A172 (cell line): ENCODE measurements at places on chromosomes 5 and 9. TPM values are rescaled to one million over a fixed set of nuclear protein-coding genes. Genes with fewer than 3 reads are reported as not detected.

ANKRD31 gene
- total RNA-seq: not detected in 2 replicates

OR13C4 gene
- total RNA-seq: not detected in 2 replicates

TRIM36 gene
- total RNA-seq: 11.3 and 18.9 TPM in 2 replicates

PCDHGA5 gene
- total RNA-seq: 0.41 and 0.48 TPM in 2 replicates

AGXT2 gene
- total RNA-seq: not detected in 2 replicates

SLC6A7 gene
- total RNA-seq: not detected in 2 replicates

TPD52L3 gene
- not detected in 2 replicates for total RNA-seq

SPINK4 gene
- total RNA-seq: not detected in 2 replicates

TIGD6 gene
- total RNA-seq: 8.1 and 14.3 TPM in 2 replicates

PCDHGA3 gene
- total RNA-seq: 0.14 TPM in 1 of 2 replicates, not detected in the other

SH3RF2 gene
- 5.9 TPM in 2 replicates for total RNA-seq

ZNF883 gene
- total RNA-seq: not detected in 2 replicates

ERAP2 gene
- 91.9 and 97.0 TPM in 2 replicates for total RNA-seq

NACC2 gene
- total RNA-seq: 34.2 and 41.6 TPM in 2 replicates

CCL27 gene
- 2.2 TPM in 1 of 2 replicates, not detected in the other for total RNA-seq

OMD gene
- not detected in 2 replicates for total RNA-seq

CACNA1B gene
- total RNA-seq: not detected in 2 replicates

SAXO1 gene
- total RNA-seq: not detected in 2 replicates

GAPT gene
- total RNA-seq: not detected in 2 replicates

BTNL8 gene
- total RNA-seq: 0.71 TPM in 1 of 2 replicates, not detected in the other

INSYN2B gene
- total RNA-seq: 15.6 and 16.3 TPM in 2 replicates

GRHPR gene
- 127 and 165 TPM in 2 replicates for total RNA-seq
